ENCODE measurements at places on chromosomes 6 and 20.

DNA sequence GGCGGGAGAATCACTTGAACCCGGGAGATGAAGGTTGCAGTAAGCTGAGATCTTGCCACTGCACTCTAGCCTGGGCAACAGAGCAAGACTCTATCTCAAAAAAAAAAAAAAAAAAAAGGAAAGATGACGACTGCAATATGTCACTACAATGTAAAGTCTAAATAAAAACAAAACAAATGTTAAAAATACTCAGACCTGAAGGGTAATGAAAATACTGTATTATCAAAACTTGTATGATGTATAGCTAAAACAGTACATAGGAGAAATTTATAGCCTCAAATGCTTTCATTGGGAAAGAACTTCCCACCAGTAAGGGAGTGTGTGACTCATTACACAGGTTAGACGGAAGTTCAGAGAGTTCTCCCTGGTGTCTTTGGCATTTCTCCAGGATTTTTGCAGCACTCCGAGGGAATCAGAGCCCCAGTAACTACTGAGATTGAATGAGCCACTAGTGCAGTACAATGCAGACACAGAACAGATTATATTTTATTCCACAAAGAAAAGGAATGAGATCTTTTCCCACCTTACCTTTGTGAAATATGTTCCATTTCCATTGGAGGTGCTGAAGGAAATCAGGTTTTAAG, 12.5 kb upstream of the RALGAPB start:
- DNase-seq, result no peak

DNA sequence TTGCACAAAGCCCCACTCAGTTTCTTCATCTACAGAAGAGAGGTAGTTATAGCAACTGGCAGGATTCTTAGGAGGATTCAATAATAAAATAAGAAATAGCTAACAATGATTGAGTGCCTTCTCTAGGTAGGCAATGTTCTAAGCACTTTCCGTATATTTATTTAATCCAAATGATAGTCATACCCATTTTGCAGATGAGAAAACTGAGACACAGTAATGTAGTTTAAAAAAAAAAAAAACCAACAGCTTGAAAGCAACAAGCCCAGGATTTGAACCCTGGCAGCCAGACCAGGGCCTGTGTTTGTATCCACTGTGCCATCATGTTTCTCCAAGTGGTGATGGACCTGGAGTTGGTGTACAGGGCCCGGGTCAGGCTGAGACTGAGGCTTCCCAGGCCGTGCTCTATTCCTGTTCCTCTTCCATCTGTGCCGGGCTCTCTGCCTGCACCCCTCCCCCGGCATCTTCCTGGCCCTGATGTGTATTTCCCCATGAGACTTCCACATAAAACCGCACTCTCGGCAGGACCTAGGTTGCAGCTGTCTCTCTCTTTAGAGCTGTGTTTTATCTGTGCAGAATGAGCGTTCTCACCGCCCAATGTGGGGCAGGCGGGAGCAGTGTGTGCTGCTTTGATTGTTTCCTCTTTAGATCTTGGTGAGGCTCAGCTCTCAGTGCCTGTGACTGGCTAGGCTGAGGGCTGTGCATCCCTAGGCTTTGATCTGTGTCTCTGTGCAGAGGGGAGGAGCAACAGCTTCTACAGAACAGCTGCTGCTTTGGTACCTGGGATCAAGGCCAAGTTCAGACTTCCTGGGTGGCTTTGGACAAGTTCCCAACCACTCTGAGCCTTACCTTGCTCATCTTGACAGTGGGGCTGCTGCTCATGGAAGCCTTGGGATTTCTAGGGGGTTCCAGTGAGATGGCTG, 49.5 kb downstream of the TOX2 start:
- DNase-seq, result peak; percentile 53

DNA sequence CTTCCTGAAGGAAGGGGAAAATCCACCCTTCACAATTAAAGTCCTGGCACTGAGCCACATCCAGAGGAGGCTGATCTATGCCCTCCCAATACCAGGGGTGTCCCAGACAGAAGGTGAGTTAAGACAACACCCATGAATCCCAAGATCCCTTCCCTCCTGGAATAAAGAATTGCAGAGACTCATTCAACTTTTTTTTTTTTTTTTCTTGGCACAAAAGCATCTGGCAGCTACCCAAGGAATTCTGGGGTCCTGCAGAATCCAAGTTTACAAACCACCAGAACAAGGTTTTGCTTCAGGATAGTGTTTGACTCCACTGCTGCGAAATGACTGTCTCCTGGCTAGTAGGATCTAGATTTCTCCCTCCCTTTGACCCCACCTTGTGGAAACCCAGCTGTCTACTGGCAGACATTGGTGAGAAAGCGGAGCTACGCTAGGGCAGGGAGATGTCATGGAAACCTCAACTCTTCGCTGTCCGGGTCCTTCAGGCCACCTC, 37.4 kb downstream of the JAG1 start:
- DNase-seq, result no peak

- DNase-seq, result no peak
Measured at GRCh38 chr6:98047871-98048270, 764.9 kb upstream of the MMS22L start.

GRCh38 chr6:68653074-68653705, 18.1 kb downstream of the ADGRB3 start:
- DNase-seq, result no peak

- DNase-seq, result no peak
Measured at GRCh38 chr6:109493865-109494264, 10.8 kb upstream of the ZBTB24 start.

DNA sequence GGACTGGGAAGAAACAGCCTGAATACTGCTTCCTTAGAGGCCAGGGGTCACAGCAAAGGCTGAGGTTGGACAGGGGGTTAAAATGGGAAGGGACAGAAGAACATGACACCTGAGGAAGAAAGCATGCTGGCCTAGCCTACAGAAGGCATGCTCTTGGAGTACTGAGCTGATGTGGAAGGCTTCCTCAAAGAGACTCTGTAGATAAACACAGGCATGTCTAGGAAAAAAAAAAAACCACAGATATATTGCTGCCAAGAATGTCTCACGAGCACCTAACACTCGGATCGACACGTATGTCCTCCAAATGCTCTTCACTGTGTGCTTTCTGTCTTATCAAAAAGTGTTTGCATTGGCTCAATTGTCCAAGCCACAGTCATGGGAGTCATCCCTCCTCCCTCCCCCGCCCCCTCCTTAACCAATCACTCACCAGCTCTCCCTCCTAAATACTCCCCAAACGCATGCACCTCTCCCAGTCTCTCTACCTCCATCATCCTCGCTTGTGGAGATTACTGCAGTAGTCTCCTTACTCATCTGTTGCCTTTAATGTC, 101.1 kb upstream of the LRFN2 start:
- DNase-seq, result no peak

DNA sequence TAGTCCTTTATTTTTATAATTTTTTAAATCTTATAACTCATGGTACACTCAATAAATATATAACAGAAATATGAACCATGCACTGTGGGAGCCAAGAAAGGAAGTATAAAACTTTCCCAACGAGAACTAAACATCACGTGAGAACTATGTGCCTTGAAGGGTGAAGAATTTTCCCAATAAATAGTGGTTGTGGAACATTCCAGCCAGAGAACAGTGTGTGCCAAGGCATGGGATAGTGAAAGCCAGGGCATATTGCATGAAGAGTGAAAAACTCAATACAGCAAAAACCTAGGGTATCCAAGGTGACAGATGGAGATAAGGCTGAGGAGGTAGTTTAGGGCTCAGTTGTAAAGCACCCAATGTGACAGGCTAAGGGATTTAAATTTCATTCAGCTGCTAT, 86.1 kb downstream of the SIM1 start:
- no peak for DNase-seq

DNA sequence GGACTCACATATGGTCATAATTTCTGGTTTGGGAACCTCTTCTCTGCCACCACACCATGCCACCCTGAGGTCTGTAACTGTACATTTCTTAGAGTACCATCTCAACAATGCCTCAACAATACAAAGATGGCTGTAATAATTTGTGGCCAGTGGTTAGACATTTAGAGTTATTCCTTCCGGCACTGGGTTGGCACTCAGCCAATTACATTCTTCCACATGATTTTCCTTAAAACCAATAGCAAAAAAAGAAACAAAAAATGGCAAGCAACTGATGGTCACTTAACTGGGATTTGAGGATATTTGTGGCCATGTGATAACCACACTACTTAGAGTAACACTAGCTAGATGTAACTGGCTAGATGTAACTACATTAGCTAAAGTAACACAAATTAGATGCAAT, 79.9 kb downstream of the SEL1L2 start:
- DNase-seq, result no peak

- no peak for DNase-seq
Measured at GRCh38 chr6:89270951-89271721, 44.0 kb downstream of the GABRR2 start.

DNA sequence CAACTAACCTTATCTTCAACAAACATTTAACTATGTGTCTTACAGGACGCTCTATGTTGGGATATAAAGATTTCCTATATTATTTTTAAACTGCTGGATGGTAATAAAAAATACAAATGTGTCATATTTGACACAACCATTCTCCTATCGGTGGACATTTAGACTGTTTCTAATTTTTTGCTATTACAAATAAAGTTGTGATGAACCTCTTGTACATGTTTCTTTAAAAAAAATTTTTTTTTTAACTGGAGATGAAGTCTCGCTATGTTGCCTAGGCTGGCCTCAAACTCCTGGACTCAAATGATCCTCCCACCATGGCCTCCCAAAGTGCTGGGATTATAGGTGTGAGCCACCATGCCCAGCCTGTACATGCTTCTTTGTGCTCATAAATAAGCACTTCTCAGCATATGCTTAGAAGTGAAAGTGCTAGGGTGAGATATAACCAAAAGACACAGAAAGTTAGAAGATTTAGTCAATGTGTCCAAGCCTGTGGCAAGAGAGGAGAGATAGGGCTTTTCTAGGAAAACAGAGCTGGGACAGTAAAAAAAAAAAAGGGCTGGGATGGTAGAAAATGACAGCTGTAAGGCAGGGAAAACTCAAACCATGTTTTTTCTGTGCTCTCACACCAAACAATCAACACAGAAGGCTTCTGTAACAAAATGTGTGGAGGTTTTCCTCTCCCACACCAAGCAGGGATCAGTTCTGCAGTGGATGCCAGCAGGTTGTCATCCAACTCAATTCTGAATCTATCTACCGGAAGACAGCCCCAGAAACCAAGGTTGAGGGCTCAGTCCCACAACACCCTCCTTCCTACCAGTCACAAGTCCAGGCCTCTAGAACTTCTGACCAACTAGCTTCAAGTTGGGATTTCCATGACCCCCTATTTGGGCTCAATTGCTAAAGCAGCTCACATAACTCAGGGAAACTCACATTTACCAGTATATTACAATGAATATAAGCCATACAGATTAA, 70.0 kb upstream of the SMIM29 start:
- no peak for DNase-seq

- no peak for DNase-seq
Measured at GRCh38 chr6:141594874-141595273, 537.9 kb upstream of the GJE1 start.

- no peak for DNase-seq
Measured at GRCh38 chr6:109874086-109874485, 104.0 kb upstream of the GPR6 start.

DNA sequence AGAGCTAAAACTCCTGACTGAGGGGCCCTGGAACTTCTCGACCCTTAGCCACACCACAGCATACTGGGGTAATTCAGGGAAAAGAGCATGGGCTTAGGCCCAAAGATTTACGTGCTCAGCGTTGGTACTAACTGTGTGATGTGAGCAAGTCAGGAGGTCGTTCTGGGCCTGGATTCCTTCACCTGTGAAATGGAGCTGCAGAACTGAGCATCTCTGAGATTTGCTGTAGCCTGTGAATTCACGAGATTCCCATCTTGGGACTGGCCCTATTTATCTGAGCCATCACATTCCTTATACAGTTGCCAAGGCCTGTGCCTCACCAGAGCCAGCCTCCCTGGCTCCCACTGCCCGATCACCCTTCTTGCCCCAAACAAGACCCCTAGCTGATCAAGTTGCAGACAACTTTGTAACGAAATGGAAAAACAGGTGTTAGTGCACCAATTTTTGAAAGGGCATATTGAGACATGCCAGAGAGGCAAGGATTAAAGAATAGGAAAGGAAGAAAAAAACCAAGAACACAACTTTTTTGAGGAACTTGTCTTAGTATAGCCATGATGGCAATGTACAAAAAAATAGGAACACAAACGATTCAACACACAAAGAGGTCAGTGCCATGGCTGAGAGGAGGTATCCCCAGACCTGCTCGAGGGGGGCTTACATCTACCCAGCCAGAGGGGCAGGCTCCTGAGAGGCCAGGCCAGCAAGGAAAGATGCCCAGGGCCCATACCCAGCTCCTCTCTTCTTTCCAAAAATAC, 323.0 kb upstream of the JARID2 start:
- no peak for DNase-seq

GRCh38 chr20:63682384-63683139, 13.9 kb upstream of the TNFRSF6B start:
- no peak for DNase-seq

DNA sequence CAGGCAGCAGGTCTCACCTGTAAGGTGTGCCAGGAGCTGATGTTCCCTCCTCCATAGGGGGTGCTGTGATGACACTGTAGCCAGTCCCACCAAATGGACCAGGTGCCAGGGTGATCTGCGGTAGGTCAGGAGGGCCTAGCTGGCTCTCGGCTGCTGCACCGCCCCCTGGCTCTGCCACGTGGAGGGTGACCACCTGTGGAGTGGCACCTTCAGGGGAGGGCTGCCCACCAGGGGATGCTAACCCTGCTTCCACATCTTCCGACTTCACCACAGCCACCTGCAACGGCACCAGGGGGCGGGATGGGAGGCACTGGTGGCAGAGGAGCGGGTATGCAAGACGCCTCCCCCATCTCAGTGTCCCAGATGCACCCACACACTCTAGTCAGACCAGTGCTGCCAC, 18.3 kb downstream of the ZNF335 start:
- no peak for DNase-seq

DNA sequence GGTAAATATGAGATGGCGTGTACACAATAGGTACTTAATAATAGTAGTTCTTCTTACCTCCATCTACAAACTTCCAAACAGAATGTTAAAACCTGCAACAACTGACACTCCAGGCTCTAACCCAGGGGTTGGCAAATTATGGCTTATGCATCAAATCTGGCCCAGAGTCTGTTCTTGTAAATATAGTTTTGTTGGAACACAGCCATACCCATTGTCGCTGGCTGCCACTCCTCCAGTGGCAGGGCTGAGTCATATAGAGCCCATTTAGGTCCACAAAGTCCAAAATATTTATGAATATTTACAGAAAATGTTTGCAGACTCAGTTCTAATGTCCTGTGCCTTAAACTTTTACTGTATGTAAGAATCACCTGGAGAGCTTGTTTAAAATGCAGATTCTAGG, 69.9 kb upstream of the BTBD3 start:
- no peak for DNase-seq

- no peak for DNase-seq
Measured at GRCh38 chr20:61487346-61487996, 235.4 kb downstream of the CDH4 start.

DNA sequence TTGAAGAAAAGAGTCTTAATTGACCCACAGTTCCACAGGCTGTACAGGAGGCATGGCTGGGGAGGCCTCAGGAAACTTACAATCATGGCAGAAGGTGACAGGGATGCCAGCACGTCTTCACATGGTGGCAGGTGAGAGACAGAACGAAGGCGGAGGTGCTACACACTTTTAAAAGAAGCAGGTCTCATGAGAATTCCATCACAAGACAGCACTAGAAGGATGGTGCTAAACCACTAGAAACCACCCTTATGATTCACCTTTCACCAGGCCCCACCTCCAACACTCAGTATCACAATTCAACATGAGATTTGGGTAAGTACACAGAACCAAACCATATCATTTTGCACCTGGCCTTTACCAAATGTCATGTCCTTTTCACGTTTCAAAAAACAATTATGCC, 20.9 kb downstream of the TAGAP start:
- no peak for DNase-seq

GRCh38 chr6:44086931-44087574, 40.2 kb downstream of the MRPL14 start:
- DNase-seq, result no peak

GRCh38 chr6:9455864-9456658, 958.8 kb downstream of the TFAP2A start:
- DNase-seq, result no peak
